A549 treated with RU486 at 1 μM for 4 hours (cell line): ENCODE measurements at places on chromosomes 11 and 22. TPM values are rescaled to one million over a fixed set of nuclear protein-coding genes. Genes with fewer than 3 reads are reported as not detected.

MPPED2 gene
- total RNA-seq, result not detected in 5 replicates

UPK2 gene
- total RNA-seq, result 0.33 to 0.97 TPM (median 0.69 TPM) in 5 replicates

MMP3 gene
- 0.31 to 0.45 TPM in 2 of 5 replicates, not detected in the others for total RNA-seq

CCDC188 gene
- total RNA-seq, result not detected in 5 replicates

MMP8 gene
- total RNA-seq, result not detected in 5 replicates

GLYATL1 gene
- not detected in 5 replicates for total RNA-seq
